ENCODE measurements at places on chromosomes 12 and 14.
A peak's percentile ranks its signal among the peaks of the same experiment; 100 is the strongest.

DNA sequence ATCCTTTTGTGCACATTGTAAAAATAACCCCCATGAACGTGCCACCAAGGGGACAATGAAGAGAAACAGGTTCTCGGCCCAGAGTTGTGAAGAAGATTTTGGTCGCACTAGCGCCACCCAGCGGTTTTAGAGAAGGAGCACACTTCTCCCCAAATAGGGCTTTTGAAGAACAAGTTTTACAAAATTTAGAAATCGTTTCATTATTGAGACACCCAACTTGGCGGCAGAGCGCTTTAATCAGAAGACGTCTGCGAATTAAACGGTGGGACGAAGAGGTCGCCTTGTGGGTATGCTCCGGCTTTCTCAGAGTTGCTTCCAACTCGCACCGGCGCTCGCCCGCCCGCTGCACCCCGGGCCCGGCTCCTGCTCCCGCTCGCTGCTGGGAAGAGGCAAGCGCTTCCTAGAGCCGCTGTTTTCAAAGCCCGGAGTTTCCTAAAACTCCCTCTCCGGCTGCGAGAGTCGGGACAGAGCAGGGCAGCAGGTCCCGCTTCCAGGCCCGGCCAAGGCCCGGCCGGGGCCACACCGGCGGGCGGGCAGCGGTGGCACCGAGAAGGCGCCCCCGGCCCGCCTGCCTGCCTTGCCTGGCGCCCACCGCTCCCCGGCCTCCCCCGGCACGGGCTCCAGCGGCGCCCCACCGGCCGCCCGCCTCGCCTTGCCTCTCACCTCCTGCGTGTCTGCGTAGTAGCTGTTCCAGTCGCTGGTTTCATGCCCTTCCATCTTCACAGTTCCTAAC lies 645 bp downstream of the FOXA1 start:
- peak; percentile 74 for DNase-seq

GRCh38 chr12:104632724-104633201 lies 176.0 kb downstream of the CHST11 start:
- DNase-seq, result peak; percentile 52

GRCh38 chr14:24224618-24225071 lies 7.5 kb downstream of the NEDD8 start:
- DNase-seq, result peak; percentile 26

DNA sequence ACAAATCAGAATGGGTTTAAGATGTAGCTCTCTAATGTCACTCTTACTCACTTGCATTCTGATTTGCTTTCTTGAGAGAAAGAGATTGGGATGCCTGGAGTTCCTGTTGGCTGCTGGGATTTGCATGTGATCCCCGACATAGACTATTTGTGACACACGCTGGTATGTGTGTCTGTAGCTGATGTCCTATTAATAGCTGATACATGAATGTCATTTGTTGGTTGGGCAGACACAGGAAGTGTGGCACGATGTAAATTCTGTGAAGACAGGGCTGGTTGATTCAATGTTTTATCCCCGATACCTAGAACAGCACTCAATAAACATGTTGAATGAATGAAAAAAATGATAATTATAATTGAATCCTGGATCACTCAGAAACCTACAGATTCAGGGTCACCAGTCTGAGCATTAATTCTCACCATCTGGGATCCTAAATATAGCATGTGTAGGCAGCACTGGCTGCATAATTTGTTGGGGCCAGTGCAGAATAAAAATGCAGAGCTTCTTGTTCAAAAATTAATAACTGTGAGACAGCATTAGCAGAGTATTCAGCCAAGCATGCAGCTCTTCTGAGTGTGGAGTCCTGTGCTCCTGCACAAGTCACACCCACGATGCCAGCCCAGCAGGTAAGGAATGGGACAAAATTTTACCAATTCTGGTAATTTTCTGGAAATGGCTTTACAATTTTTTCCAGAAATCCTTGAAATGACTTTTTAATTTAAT lies 35.5 kb upstream of the SOCS2 start:
- peak; percentile 60 for DNase-seq

DNA sequence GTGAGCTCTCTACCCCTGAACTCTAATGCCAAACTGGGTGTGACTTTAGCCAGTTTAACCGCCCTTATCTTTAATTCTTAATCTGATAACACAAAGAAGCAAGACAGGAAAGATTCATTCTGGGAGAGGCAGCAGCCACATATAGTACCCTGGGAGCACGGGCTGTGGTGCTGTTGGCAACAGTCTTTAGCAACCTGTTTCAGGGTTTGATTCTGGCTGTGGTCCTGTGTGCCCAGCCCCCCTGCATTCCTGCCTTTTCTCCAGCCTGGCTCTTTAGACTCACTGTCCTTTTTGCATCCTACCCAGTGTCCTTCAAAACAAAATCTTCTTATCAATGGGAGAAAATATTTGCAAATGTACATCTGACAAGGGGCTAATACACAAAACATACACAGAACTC lies 275.2 kb downstream of the GXYLT1 start:
- DNase-seq, result no peak

DNA sequence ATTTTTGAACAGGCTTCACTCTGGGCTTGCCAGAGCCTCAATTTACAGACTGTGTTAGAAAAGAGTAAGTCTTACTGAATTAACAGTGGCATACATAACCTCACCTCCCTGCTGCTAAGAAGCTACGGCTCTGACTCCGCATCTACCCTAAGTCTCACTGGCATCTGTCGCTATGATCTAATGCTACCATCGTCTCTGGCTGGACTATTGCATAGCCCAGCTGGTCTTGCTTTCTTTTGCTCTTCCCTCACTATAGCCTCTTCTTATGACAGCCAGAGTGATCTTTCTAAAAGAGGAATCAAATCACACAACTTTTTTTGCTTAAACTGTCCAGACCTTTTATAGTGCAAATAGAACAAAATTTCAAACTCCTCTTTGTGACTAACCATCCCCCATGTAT lies 81.1 kb downstream of the SLC24A4 start:
- no peak for DNase-seq

- peak; percentile 72 for DNase-seq
These were observed 1.6 kb upstream of the ACVRL1 start for GRCh38 chr12:51905471-51906429.

DNA sequence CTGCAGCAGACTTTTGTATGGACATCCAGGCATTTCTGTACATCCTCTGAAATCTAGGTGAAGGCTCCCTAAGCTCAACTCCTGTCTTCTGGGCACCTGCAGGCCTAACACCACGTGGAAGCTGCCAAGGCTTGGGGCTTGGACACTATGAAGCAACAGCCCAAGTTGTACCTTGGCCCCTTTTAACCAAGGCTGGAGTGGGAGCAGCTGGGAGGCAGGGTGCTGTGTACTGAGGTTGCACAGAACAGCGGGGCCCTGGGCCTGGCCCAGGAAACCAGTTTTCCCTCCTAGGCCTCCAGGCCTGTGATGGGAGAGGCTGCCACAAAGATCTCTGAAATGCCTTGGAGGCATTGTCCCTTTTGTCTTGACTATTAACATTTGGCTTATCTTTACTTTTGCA lies 214.4 kb upstream of the LRIG3 start:
- DNase-seq, result no peak

- no peak for DNase-seq
These were observed 4.3 kb downstream of the GALNT9 start for GRCh38 chr12:132324841-132325732.

GRCh38 chr12:56124133-56124532 lies 3.9 kb upstream of the ESYT1 start:
- no peak for DNase-seq

DNA sequence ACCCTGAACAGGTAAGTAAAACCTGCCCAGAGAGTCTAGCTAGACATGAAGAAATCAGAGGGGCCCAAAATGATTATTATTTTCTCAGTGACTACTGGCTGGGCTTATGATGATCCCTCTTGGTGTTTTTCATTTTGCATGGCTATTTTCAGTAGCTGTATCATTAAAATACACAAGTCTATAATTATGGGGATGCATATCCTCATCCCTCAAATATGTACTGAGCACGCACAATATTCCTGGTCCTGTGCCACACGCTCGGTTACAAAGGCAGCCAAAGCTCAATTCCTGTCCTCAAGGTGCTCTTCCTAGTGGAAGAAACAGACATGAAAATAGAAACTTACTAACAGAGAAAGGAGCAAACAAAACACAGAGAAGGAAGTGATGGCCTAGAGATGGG lies 180.0 kb downstream of the DAD1 start:
- DNase-seq, result no peak

DNA sequence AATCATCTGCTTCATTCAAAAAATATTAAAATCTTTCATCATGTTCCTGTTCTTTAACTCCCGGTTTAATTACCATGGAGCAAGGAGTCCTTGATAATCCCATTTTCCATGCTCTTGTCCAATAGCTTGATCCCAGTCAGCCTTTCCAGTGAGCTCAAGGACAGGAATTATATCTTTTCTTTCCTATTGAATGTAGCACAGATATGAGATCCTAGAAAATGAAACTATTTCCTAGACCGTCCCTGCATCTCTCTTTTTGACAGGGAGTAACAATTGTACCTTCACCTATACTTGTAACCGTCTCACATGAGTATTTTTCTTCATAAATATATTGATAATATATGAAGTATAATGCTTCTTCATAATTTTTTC lies 35.6 kb downstream of the PIK3C2G start:
- DNase-seq, result no peak

DNA sequence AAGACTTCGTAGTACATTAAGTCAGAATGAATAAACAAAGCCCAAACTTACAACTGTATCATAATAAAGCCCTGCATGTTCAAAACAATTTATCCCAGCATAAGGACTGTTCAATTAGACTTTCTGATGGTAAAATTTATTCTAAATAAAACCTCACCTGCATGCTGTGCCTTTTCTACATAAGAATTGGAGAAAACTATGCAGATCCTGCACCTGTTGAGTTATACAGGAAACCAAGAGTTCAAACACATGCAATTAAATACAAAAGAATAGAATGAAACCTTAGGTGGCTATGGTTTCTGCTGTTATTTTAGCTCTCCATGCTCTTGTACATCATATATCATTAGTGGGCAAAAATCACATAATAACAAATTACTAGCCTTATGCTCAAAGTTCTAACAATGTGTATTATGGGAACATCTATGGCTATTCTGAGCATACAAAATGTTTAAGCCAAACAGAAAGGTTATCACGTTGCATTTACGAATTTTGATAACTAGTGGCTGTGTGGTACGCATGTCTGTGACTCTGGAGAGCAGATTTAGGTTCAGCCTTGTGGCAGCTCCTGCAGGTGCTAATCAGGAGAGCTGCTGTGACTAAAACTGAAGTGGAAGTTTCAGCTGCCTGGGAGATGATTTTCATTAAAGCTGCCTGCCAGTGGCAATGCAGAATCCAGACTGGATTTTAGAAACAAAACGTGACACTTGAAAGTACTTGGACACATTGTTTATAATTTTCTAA lies 36.1 kb upstream of the LRFN5 start:
- DNase-seq, result no peak

DNA sequence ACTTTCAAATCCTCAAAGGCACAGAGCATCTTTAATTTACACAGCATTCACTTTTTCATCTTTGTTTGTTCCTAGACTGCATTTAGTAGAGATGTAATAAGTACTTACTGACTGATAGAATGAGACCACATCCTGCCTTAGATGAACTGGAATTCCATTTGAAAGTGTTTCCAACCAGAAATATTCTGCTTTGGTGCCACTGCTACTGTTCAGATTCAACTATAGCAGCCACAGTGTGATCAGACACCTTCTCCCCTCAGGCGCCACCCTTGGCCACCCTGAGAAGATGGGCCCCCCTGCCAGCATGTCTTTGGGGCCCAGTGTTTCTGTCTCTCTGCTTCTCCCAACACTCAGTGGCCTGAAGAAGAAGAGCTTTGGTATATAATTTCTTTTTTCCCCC lies 449.1 kb downstream of the RAD51B start:
- no peak for DNase-seq

Measured in hepatic stellate cell (primary cell).